ENCODE measurements at places on chromosomes 13 and 19. TPM values are rescaled to one million over a fixed set of nuclear protein-coding genes. Genes with fewer than 3 reads are reported as not detected.
A peak's percentile ranks its signal among the peaks of the same experiment; 100 is the strongest.

DNA sequence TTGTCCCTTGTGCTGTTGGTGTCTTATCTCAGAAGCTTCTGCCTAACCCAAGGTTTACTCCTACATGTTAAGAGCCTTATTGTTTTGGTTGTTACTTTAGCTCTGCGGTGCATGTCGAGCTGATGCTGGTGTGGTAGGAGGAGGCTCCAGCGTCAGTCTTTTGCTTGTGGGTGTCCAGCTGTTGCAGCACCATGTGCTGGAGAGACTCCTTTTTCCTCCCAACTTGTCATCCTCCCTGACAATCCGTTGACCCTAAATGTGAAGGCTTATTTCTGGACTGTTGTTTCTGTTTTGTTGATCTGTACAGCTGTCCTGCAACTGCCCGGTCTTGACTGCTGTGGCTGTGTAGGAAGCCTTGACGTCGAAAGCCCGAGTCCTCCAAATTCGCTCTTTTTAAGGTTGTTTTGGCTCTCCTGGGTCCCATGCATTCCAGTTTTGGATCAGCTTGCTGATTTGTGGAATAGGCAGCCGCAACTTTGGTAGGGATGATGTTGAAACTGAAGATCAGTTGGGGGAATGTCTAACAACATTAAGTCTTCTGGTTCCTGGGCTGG is 15.3 kb downstream of the NAXD start:
- no peak for DNase-seq

GRCh38 chr13:59690857-59691500 is 472.7 kb downstream of the DIAPH3 start:
- DNase-seq = peak; percentile 29

DNA sequence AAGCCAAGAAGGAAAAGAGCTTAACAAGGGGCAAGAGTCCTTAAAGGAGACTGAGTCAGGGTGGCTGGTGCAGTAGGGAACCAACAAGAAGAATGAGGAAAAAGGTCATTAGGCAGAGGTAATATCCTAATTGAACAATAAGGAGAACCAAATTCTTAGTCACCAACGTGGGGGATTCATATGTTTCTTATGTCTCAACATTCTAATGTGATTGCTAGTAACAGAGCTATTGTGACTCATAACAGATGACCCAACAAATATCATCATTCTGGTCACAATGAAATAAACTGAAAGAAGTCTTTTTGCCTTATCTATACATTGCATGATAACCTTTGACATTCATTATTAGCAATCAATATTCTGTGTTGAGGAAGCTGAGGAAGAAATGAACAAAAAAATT is 101.6 kb downstream of the RAP2A start:
- DNase-seq = no peak

DNA sequence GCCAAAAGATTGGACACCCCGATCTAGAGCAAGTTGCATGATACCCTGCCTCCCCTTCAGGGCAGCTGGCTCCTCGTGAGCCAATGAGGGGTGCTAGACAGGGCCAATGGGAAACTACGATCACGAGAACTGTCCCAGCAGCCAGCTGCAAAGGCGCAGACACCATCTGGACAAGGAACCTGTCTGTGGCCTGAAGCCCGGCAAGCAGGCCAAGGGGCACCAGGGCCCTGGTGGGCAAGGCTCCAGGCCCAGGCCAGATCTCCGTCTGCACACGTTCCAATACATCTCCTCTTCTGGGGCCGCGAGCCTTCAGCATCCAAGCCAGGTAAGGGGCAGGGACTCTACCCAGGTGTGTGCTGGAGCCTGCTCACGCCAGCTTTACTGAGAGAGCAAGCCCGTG is 20.2 kb downstream of the MED26 start:
- no peak for DNase-seq

GRCh38 chr19:41999071-41999877 is 5.2 kb upstream of the ATP1A3 start:
- DNase-seq = no peak

DNA sequence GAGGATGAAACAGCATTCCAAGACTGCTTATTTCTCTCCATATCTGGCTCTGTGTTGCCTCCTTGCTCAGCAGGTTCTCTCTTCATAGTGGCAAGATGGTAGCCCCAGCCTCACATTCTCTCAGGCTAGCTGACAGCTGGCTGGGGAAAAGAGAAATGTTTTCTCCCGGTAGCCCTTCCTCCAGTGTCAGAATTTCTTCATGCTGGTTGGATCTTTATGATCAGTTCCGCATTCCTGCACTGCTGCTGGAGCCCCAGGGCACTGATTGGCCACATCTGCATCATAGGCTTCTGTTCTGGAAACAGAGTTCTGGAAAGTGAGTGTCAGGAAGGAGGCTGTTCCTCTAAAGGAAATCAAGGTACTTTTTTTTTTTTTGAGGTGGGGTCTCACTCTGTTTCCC is 24.6 kb downstream of the POP4 start:
- peak; percentile 23 for DNase-seq

GRCh38 chr13:99265821-99266426 is 7.7 kb upstream of the GPR18 start:
- DNase-seq = peak; percentile 26

- peak; percentile 33 for DNase-seq
Observed at GRCh38 chr19:1266916-1267476, 2.1 kb upstream of the CIRBP start.

- no peak for DNase-seq
Observed at GRCh38 chr19:6979399-6979798, 41.8 kb downstream of the MBD3L2B start.

DNA sequence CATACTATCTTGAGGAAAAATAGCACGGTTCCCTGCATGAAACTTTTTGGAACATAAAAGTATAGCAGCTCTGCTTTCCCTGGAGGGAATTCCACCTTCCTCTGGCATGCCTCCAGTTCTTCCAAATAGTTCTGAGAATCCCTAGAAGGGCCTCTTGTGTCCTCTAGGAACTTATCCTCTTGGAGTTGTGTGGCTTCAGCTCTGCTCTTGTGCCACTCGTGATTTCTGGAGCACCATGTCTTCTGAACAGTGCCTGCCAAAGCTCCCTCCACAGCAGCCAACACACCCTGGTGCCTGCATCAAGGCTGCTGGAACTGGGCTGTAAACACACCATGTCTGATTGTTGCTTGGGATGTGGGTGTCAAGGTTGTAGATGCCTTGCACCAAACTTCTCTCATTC is 65.7 kb upstream of the FLT1 start:
- no peak for DNase-seq

GRCh38 chr19:1725100-1726064 is 27.9 kb upstream of the ONECUT3 start:
- no peak for DNase-seq

GRCh38 chr19:41373993-41374392 is 2.3 kb upstream of the TMEM91 start:
- peak; percentile 72 for DNase-seq

GRCh38 chr19:30719999-30720345 is 347.8 kb downstream of the ZNF536 start:
- DNase-seq = no peak

The PNMA8B gene
- 0.02 TPM for total RNA-seq

The TNFSF13B gene
- 0.17 TPM for total RNA-seq

The LILRB4 gene
- not detected for total RNA-seq

The ZNF253 gene
- 5.4 TPM for total RNA-seq

The SBK3 gene
- not detected for total RNA-seq

The BLVRB gene
- 38.1 TPM for total RNA-seq

The SLC25A41 gene
- total RNA-seq = not detected

The CDX2 gene
- total RNA-seq = not detected
